Lung microvascular endothelial cell (primary cell): ENCODE measurements at places on chromosomes 2 and 18. TPM values are rescaled to one million over a fixed set of nuclear protein-coding genes. Genes with fewer than 3 reads are reported as not detected.

DNA sequence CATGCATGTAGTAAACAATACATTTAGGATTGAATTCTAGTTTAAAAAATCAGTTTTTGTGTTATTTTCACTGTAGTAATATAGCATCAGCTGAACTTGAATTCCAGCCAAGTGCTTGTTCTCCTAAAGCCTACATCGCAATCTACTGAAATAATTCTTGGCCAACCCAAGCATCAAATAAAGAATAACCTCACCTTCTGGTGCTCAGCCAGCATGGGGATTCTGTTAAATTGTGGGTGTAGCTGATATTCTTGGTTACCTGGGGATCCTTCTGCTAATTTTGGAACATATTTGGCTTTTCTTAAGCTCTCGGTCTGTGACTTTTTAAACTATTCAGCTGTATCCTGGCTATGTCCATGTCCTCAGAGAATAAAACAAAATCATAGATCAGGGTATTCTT, 248.8 kb downstream of the NRXN1 start:
- no peak for DNase-seq

GRCh38 chr18:814300-815084, 2.5 kb upstream of the YES1 start:
- no peak for DNase-seq

LYG2 gene
- not detected in 2 replicates for total RNA-seq

GRCh38 chr2:47521666-47522285, 118.8 kb downstream of the MSH2 start:
- DNase-seq = no peak

GREB1L gene
- 2.0 and 3.1 TPM in 2 replicates for total RNA-seq

DNA sequence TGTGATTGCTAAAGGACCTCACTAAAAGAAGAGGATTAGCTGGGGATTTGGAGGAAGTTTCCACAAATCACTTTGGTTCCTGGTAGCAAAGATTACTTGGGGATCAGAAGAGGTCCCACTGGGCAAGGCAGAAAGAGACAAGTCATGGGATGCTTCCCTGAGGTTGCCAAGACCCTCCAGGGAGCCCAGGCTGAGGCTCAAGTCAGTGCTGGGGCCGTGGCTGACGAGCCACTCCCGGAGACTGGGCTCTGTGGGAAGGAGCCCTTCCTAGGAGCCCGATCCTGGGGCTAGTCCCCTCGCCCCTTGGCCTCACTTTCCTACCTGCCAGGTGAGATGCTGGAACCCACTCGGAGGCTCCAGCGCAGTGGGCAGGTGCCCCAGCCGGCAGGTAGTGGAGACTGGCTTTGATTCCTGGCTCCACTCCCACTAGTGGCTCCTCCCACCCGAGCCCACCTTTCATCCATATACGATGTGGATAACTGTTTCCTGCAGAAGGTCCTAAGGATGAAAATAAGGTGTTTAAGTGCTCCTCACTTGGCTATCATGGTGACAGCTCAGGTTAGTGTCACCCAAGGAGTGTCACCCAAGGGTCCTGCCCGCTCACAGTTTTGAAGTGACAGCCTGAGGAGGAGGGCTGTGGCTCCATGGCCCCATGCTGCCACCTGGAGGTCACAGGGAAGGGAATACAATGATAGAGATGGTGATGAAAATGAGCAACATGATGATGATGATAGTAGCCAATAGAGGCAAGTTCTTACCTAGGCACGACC, 100.5 kb downstream of the CAPN13 start:
- DNase-seq = peak; percentile 68

DNA sequence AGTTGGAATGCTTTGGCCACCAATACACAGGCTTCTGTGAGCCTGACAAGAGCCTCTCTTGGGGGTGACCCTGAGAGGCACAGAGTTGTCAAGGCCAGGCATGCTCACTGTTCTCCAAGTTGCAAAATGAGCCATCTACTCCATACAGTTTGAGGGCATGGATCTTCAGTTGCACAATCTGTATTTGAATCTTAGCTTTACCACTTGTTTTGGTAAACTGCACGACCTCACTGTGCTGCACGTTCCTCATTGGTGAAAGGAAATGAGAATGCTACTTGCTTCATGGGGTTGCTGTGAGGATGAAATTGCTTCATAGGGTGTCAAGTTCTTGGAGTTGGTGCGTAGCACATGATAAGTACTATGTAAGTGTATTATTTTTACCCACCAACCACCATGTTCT, 12.0 kb upstream of the HAAO start:
- DNase-seq = no peak

ARMC9 gene
- 3.5 and 4.2 TPM in 2 replicates for total RNA-seq

POTEC gene
- not detected in 2 replicates for total RNA-seq

- DNase-seq = no peak
Observed at GRCh38 chr2:48574353-48575287, 43.0 kb upstream of the GTF2A1L start.

- DNase-seq = no peak
Observed at GRCh38 chr18:62979176-62979575, 263.8 kb downstream of the PHLPP1 start.

ASB18 gene
- total RNA-seq = not detected in 2 replicates

TMEM247 gene
- total RNA-seq = not detected in 2 replicates

DNA sequence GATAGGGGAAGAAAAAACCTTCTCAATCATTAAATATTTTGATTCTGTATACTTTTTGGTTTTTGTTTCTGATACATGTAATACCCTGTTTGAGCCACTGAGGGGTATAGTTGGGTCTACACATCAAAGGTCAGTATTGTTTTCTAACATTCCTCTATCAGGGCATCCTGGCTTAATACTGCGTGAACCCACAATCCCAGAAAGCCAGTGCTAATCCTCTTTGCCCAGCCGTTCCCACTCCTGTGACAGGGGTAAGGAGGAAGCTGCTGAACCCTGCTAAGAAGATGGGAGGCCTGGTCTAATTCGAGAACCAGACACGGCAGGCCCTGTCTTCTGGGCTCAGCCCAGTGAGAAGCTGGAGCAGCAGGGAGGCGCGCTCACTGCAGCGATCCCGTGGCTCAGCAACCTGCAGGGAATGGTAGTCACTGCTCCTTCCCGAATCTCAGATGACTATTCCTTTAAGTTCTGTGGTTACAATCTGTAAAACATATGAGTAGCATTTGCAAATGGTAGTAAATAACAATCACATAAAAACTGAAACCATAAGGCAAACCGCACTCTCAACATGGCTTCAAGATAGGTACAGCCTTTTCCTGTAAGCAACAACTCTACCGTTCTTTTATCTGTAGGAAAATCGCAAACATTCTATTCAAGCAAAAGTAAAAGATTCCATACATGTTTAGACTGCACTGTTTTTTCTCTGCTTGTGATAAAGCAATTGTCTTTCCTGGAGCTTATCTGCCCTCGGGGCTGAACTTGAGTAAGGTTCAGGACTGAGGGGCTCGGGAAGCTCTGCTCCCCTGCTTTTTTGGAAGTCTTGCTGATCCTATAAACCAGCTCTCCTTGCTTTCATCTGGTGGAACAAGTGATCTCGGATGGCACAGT, 87.0 kb downstream of the EPB41L3 start:
- DNase-seq = peak; percentile 44

LINC00305 gene
- total RNA-seq = 0.20 and 0.87 TPM in 2 replicates

DNA sequence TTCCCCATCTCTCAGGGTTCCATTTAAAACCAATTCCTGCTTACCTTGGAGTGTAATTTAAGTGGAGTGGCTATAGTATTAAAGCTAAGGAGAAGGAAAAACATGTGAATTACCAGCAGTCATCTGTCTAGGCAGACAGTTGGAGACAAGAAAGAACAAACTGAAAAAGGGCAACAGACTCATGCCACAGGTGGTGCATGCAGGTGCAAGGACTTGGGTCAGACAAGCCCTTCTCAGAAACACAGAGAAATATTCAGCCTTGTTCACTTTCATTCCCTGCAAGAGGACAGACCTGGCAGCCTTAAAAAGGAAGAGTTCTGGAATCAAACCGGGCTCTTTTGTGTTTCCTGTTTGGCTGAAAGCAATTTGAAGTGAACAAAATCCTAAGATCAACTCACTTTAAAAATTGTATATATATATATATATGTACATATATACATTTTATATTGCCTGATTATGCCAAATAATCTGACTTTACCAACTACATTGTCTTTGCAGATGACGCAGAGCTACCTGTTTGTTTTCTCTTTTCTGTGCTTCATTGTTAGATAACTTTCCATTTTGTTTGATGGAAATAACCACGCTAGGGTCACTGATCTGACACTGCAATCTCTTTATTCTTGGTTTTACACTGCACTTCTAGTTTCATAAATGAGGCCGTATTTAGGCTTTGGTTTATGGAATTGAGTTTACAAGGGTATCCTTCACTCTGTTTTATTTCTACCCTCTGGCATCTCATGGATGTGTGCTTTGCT, 35.1 kb upstream of the VPS54 start:
- DNase-seq = no peak

RABL2A gene
- 2.4 and 4.8 TPM in 2 replicates for total RNA-seq

DNA sequence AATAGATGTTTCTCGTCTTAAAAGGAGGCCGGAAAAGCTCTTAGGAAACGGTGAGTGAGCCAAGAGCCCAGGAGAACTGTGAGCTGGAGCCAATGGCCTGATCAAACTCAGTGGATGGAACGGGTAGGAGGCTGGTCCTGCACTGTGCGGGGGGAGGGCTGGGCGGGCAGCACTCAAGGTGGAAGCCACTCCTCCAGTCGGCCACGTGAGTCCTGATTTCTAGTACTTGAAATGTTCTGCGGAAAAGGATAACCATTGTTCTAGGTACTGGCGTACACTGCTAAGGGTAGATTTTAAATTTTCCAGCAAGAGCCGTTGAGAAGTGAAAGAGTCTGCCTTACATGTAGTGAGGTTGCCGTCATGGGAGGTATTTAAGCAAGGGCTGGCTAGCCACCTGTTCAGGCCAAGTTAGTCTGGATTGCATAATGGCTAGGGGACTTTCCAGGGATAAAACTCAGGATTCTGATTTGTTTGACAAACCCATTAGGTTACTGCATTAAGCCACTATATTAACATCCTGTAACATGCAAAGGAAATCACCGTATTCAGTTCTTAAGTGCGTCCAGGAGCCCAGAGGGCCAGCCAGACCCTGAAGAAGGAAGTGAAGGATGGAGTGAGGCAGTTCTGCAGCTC, 51.3 kb upstream of the ODC1 start:
- no peak for DNase-seq

DNA sequence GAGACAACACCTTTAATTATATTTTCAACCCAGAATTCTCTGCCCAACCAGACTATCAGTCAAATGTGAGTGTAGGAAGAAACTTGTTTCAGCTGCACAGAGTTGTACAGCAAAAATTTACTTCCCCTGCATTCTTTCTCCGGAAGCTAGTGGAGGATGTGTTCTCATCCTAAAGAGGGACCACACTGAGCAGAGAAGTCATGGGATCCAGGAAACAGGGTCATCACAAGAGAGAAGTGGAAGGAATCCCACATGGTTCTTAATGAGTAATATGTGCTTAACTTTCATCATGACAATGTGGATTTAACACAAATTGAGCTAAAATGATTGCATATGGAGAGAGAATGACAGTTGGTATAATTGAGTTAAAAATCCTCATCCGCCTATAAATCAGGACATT, 78.2 kb downstream of the INPP4A start:
- peak; percentile 96 for DNase-seq

- DNase-seq = no peak
Observed at GRCh38 chr2:230925879-230926765, 1.1 kb upstream of the GPR55 start.

CNTNAP5 gene
- total RNA-seq = not detected in 2 replicates

- peak; percentile 82 for DNase-seq
Observed at GRCh38 chr2:218000136-218000535, 2.7 kb downstream of the TNS1 start.

GRCh38 chr2:184938221-184938985, 340.1 kb downstream of the ZNF804A start:
- no peak for DNase-seq

GRCh38 chr18:34771958-34772357, 61.9 kb downstream of the DTNA start:
- DNase-seq = no peak

C1GALT1C1L gene
- total RNA-seq = not detected in 2 replicates

DSC3 gene
- total RNA-seq = under 0.01 and 0.22 TPM in 2 replicates

CRACDL gene
- 0.60 and 2.2 TPM in 2 replicates for total RNA-seq

ANO7 gene
- 0.65 and 2.6 TPM in 2 replicates for total RNA-seq

DNA sequence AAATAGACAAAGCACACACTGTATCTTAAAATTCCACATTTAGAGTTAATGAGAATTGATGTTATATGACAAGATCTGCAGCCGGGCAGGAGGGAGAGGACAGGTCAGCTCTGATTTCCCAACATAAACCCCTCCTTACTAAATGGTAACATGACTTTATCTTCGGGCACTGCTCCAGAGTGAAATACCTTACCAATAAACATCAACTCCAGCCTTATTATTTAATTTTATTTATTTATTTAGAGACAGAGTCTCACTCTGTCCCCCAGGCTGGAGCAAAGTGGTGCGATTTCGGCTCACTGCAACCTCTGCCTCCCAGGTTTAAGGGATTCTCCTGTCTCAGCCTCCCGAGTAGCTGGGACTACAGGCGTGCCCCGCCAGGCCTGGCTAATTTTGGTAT, 1.7 kb downstream of the CYB5A start:
- no peak for DNase-seq

KRTCAP3 gene
- not detected in 2 replicates for total RNA-seq

UGT1A5 gene
- not detected in 2 replicates for total RNA-seq

RNF152 gene
- total RNA-seq = 71.7 and 180 TPM in 2 replicates

DNA sequence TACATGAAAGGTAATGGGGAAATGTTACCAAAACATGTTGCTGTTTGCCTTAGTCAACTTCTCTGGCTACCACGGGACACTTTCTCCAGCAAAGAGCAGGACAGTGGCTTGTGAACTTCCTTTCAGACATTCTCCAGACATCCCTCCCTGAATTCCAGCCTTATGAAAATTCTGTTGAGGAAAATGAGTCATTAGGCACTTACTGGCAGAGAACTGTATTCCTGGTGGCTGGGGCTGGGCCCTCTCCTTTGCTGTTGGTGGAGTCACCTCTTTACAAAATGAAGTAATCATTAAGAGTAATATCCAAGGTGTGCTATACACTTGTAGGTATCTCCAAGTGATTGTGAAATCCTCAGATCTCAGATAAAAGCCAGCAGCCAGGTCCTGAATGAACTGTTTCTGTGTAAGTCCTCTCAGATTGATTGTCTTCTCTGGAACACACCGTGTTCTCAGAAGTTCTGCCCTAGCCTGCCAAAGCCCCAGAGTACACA, 1.3 kb upstream of the FAP start:
- no peak for DNase-seq

DNA sequence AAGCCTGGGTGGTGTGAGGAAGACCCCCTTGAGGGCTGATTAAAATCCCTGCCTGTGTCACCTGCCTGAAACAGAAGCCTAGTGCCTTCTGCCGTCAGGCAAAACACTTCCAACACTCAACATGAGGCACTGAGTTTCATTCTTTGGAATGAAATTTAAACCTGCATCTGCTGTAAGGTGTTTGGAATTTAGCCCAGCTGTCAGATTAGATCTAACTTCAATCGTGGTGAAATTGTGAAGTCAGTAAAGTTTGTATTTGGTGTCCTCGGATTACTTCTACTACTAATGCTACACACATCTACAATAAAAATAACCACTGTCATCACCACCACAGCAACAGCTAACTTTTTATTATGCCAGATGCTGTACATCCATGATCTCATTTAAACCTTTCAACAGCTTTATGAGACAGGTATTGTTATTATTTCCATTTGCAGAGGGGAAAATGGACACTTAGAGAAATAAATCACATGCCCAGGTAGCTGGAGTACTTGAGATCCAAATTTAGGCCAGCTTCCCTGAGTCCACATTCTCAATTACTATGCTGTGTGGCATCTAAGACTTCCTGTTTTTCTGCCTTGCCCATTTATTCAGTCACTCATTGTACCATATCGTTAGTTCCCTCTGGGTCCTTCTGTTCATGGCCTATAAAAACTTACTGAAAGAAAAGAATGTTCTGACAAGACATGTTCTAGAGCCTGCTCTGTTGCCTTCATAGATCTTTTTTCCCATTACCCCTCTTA, 98.2 kb upstream of the GCFC2 start:
- DNase-seq = no peak

- DNase-seq = no peak
Observed at GRCh38 chr2:154392256-154392655, 306.2 kb upstream of the KCNJ3 start.
